Liver (tissue), 10 donors: ENCODE measurements at places on chromosomes 5 and 9.

- DNase-seq, result no peak
Observed at GRCh38 chr5:124056326-124056990, 544.5 kb downstream of the CSNK1G3 start.

GRCh38 chr9:127543221-127543620 lies 68.9 kb upstream of the STXBP1 start:
- DNase-seq, result no peak

- DNase-seq, result no peak
Observed at GRCh38 chr5:115194676-115195075, 25.0 kb upstream of the TRIM36 start.

GRCh38 chr5:172712610-172713009 lies 58.4 kb downstream of the DUSP1 start:
- no peak for DNase-seq

DNA sequence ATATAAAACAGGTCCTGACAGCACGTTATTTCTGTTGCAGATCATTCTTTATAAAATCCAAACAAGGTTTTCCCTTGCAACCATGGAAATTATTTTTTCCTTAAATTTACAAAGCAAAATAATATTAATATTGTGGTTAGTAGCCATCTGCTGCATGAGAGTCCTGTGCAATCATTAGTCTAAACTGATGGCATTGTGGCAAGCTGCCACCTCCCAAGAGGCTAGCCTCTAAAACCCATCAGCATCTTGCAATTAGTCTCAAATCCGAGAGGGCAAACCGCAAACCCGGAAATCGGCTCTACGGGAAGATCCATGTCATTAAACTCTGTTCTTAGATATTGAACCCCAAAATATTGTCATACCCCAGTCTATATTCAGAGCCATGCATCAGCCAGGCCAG lies 11.3 kb upstream of the CDH6 start:
- DNase-seq, result no peak

DNA sequence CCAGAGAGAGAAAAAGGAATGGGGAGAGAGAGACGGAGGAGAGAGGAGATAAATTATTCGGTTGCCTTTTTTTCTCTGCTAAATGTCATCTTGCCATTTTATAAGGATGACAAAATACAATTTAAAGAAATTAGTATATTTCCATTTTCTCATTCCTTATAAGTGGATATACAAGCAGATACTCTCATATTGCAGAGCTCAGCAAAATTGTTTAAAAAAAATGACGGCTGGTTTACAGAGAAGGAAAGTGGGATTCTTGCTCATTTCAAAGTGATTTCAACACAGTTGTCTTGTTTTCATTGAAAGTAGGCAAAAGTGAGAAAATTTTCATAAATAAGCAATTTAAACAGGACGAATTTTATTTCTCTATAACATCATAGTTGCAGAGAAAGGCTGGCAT lies 641.9 kb upstream of the CDH6 start:
- DNase-seq, result no peak

DNA sequence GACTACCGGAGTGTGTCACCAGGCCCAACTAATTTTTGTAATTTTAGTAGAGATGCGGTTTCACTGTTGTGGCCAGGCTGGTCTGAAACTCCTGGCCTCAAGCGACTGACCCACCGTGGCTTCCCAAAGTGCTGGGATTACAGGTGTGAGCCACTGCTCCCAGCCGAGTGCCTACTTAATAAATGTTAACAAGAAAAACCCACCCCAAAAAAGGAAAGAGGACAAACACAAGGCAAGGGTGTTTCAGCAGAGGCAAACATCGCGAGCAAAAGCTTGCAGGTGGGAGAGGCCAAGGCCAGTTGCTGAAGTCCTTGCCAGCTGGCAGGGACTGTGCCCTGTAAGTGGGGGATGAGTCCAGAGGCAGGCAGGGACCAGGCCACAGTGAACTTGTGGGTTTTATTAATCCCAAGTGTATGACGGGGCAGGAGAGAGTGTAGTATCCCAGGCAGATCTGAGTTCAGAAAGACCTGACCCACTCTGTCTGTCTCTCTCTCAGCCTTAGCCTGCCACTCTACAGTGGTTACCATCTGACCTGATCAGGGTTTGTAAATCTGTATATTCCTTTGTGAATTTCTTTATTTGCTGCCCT lies 6.4 kb upstream of the FPGS start:
- DNase-seq, result no peak

GRCh38 chr9:122151267-122151828 lies 8.2 kb downstream of the NDUFA8 start:
- no peak for DNase-seq
